Spinal cord (tissue), 10 donors: ENCODE measurements at places on chromosomes 3 and 15.

- DNase-seq: no peak
These were observed 33.9 kb downstream of the RPN1 start for GRCh38 chr3:128616516-128617269.

DNA sequence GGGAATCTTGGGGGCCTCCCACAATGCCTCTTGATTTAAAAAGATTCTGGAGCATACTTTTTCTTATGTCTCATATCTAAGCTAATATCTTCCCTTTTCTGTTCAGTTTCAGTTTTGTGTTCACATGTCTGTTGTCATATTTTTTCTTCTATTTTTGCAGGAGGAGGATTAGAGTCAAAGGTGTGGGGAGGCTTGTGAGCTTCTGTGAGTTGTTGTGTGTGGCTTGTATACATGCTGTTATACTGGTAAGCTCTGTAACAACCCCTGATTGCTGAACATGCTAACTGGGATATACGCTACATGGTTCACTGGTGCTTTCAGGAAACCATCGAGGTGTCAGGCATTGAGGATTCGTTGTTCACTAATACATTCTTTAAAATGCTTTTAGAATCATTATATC lies 83.5 kb downstream of the SLC25A26 start:
- no peak for DNase-seq

GRCh38 chr3:124441766-124442165 lies 288.5 kb upstream of the UMPS start:
- no peak for DNase-seq

GRCh38 chr3:37993820-37994638 lies 3.4 kb downstream of the VILL start:
- DNase-seq: peak; percentile 35

DNA sequence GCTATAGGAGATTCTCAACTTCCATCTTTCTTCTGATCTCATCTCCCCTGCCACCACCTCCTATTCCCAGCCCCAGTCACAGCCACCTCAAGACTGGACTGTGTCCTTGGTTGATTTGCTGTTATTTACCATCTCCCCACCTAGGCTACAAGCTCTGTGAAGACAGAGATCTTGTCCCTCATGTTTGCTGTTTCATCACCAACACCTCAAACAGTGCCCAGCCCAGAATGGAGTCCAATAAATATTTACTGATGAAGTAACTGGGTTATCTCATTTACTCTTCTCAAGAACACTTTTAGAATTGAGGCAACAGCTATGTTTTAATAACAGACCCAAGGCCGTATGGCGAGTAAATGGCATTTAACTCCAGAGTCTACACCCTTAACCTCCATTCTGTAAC lies 29.1 kb upstream of the ARHGEF3 start:
- no peak for DNase-seq

GRCh38 chr3:22045882-22046281 lies 294.9 kb upstream of the ZNF385D start:
- no peak for DNase-seq

DNA sequence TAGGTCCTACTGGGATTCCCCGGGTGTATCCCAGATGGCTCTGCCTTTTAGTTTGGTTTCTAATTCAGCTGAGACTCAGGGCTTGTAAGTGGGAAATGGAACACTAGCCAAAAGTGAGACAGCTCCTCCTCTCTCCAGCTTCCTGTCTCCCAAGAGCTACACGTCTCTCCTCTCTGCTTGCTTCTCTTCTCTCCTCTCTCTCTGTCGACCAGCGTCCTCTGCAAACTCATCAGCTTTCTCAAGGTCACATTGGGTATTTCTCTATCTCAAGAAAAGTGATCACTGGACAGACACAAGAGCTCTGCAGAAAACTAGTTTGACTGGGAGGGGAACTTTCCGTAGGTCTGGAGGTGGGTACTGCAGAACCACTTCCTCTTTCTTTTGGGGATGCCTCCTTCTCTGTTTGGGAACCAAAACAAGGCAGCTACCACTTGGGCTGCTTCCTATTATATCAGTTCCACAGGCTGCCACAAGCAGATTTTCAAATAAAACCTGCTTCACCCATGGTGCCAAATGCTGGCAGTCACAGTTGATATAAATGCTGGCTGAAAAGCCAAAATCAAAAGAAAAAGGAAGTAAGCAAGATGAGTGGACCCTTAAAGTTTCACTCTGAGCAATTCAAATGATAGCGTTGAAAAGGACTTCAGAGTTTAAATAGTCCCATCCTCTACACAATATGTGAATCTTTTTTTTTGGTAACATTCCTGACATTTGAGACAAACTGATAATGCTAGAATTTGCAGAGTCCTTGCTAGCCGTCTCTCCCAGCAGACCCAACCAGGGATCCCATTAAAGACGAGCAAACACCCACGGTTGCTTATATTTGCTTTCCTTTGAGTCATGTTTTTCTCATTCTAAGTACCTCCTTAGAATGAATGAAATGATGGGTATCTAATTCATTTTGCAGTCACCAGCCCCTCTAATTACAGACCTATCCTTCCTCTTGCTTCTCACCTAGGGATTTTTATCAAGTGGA lies 7.2 kb upstream of the DYNC1LI1 start:
- peak; percentile 58 for DNase-seq

- no peak for DNase-seq
These were observed 118.4 kb upstream of the FHIT start for GRCh38 chr3:61369678-61370077.

DNA sequence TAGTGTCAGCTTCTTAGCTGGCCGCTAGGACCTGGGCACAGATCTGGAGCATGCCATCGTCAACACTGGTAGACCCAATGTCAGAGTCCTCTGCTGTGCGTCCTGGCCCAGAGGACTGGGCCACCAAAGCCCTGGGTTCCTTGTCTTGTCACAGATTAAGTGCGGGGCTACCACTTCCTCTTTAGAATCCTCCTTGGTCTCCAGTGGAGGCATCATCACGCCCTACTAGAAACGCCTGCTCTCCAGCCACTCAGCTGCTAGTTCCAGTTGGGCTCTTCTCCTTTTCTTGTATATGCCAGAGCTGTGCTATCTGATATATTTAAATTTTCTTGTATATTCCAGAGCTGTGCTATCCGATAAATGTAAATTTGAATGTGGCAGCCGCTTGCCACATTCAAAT lies 11.2 kb downstream of the PPCDC start:
- no peak for DNase-seq

- no peak for DNase-seq
These were observed 14.9 kb downstream of the GRAMD2A start for GRCh38 chr15:72182673-72183072.

DNA sequence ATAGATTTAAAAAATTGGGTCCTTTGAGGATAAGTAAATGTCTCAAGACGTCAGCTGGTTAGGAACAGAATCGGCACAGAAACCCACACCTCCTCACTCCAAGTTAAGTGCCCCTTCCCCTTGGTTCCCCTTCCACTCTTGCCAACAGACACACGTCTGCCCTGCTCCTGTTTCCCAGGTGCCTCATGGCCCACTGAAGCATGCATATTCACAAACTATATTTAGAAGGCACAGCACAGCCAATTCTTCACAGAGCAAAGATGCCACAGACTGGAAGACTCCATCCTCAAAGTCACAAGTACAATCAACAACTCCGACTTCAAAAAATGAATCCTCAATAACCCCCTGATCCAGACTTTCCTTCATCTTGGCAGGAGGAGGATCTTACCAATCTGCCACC lies 295.4 kb upstream of the NR2F2 start:
- no peak for DNase-seq

DNA sequence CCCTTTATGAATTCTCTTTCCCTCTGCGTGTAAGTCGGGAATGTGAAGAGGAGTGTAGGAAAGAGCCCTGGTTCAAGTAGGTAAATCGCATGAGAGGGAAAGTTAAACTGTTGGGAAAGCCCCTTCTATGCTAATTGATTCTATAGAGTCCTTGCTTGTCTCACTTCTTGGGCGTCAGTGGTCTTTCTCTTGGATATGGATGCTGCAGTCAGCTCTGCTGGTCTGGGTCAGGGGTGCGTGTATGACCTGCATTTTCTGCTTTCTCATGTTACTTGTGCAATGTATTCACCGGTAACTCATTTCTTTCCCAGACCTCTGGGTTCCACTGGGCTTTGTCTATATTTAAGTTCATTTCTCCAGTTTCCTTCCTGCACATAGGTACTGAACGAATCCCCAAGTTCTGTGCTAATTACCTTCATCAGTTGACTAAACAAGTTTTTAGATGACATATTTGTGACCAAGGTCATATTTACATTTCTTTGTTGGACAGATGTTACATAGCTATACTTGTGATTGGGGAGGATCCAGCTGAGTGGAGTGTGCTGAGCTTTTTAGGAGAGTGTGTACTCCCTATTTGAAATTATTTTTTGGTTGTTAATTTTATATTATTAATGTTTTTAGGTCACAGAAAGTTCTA lies 1.4 kb downstream of the SETD5 start:
- no peak for DNase-seq

DNA sequence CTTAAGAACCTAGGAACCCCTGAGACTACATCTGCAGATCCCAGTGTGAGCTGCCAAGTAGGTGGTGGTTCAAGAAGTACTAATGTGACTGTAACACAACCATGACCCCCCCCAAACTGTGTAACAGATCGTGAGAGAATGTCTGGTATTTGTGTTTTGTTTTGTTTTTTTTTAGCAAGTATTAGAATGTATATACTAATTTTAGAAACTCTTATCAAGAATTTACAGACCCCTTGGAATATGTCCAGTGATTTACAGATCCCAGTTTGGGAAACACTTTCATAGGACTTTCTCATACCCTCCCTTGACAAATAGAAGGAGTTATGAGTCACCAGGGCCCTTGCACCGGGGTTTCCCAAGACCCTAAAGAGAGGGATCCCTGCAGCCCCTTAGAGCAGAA lies 79.8 kb downstream of the SEMA5B start:
- no peak for DNase-seq

DNA sequence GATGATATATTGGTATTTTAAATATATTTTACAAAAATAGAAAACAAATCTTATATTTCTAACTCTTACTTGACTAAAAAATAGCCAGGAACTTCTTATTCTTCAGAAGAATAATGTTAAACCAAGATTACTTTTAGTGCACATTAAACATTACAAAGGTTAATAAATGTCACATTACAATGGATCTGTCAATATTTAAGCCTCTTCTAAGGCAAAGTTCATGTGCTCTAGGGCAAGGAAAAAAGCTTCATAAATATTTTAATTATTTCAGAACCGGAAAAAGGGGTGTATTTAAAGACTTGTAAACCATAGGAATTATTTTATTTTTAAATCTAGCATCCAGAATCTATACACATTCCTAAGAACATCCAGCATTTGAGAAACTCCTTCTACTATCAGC lies 166.9 kb upstream of the ROBO2 start:
- DNase-seq: no peak

GRCh38 chr3:5140230-5140621 lies 18.1 kb downstream of the ARL8B start:
- no peak for DNase-seq

- peak; percentile 53 for DNase-seq
These were observed 487.6 kb downstream of the NAALADL2 start for GRCh38 chr3:175346573-175347356.

DNA sequence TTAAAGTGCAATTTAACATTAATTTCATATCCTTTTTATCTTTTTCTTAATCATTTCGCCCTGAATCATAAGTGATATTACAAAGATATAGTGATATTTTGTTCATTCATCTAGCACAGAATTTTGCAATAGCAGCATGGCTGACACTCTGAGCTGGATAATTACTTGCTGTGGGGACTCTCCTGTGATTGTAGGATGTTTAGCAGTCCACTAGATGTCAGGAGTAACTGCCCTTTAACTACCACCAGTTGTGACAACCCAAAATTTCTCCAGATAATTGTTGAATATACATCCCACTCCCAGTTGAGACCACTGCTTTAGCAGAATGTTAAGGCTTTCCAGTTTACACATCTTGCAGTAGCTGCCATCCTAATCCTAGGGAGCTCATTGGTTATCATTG lies 196.8 kb upstream of the MBNL1 start:
- DNase-seq: no peak

DNA sequence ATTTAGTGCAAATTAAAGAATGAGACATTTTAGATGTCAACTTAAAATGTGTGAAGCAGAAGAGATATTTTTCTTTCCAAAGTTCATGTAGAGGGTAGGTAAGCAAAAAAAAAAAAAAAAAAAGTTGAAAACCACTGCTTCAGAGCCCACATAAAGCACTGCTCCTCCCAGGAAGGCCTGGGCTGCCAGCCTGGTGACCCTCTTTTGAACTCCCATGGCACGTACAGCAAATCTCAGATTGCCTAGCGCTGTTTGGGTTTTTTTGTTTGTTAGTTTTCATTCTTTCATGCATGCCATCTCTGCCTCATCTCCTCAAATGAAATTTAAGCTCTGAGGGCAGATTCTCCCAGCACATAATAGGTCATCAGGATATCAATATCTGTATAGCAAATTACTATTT lies 120.1 kb downstream of the SRGAP3 start:
- peak; percentile 51 for DNase-seq

GRCh38 chr3:174957081-174957480 lies 97.9 kb downstream of the NAALADL2 start:
- no peak for DNase-seq

- no peak for DNase-seq
These were observed 5.1 kb downstream of the RBP1 start for GRCh38 chr3:139534455-139534812.

- no peak for DNase-seq
These were observed 11.6 kb upstream of the SCAMP5 start for GRCh38 chr15:74983725-74984231.

GRCh38 chr15:90866161-90866715 lies 2.1 kb upstream of the FURIN start:
- DNase-seq: no peak

- no peak for DNase-seq
These were observed 32.9 kb upstream of the ZNF770 start for GRCh38 chr15:35020974-35021373.

DNA sequence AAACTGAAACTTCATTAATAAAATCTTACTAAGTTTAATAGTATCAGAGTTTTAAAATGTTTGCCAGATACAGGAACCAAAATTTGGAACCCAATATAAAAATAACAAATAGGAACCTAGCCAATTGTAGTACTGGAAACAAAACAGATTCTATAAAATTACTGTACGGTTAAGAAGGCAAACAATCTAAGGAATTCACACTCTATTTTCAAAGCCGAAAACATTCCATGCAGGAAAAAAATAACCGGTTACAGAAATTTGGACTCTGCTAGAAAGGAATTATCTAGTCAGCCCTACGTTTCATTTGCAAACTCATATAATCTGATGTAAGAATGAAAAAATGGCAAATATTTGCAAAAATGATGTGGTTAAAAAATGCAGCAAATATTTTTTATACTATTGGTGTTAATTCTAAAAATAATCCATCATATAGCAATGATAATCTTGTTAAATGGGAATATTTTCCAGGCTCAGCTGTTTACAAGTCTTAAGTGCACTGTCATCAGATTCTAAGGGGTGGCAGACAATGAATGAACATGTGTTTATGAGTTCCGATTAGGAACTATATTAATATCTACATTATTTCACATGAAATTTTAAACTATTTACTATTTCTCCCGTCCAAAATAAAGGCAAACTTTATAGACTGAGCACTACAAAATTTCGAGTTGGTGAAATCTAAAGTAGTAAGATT lies 58.1 kb downstream of the DCBLD2 start:
- DNase-seq: no peak
